ENCODE measurements at places on chromosomes 4 and X.

DNA sequence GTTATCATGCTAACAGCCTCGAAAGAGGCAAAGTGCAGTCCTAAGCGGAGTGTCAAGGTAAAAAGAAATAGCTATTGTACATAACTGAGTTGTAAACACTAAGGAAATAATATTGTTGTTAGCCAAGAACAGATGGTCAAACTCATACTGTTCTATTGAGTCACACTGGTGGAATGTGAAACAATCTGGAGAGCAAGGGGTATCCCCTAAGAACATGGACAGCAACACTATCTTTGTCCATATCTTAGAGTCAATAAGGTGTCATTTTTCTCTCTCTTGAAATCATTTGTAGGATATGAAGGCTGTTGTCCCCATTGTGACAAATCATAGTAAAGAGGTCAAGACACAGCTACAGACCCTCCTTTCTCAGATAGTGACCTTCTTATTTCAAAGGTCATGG, 4.5 kb upstream of the PDGFC start:
- DNase-seq = no peak

GRCh38 chrX:112766774-112767173, 73.9 kb downstream of the AMOT start:
- DNase-seq = no peak

GRCh38 chr4:73895201-73896175, 26.3 kb downstream of the CXCL1 start:
- DNase-seq = no peak

GRCh38 chrX:123172869-123173268, 11.2 kb upstream of the GRIA3 start:
- no peak for DNase-seq

GRCh38 chr4:86818211-86818610, 31.0 kb downstream of the SLC10A6 start:
- DNase-seq = no peak

DNA sequence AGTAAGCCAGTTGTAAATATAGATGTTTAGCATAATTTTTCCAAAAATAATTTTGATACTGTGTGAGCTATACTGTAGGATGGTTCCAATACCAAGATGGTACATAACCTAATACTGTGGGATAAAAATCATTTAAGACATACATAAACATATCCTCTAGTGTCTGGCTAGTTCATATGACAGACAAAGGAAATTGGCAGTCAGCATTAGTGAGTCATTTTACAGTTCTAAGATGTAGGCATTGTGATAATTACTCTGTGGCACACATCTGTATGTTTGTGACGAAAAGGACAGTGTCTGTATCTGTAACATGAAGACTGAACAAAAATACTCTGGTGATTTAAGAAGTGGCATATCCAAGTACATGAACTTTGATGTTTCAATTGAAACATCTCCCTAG, 49.6 kb downstream of the UGT2A2 start:
- no peak for DNase-seq

DNA sequence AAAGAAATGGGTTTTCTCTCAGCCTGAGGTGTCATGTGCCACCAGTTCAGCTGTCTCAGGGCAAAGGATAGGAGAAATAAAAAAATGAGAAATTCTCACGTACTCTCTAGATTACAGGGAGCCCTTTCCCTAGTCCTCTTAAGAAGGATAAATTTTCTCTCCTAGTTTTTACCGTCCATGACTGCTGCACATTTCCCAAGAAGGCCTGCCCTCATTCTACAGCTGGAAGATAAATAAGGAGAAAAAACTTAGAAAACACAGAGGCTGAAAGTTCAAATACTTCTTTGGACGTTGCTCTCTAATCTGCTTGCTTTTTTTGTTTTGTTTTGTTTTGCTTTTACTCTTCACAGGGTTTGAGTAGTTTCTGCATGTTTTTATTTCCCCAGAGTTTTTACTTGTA, 211.9 kb downstream of the DCAF12L2 start:
- no peak for DNase-seq

DNA sequence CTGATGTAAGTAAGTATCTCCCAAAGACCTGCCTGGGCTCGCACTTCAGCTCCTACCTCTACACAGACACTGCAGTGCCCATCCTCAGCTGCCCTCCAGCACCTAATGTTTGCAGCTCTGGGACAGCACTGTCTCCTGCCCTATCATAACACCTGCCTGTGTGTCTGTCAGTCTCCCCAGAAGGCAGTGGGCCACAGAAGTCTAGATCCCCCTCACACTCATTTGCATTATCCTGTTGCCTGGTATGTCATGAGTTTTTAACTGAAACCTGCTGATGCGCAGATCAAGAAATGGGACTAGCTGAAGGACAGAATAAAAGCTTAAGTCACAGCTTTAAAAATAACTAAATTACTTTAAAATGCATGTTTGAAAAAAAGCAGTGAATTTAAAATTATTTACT, 43.0 kb downstream of the LRP2BP start:
- DNase-seq = no peak

All from HEK293T (cell line).